ENCODE measurements at places on chromosomes 4 and X.
A peak's percentile ranks its signal among the peaks of the same experiment; 100 is the strongest.

DNA sequence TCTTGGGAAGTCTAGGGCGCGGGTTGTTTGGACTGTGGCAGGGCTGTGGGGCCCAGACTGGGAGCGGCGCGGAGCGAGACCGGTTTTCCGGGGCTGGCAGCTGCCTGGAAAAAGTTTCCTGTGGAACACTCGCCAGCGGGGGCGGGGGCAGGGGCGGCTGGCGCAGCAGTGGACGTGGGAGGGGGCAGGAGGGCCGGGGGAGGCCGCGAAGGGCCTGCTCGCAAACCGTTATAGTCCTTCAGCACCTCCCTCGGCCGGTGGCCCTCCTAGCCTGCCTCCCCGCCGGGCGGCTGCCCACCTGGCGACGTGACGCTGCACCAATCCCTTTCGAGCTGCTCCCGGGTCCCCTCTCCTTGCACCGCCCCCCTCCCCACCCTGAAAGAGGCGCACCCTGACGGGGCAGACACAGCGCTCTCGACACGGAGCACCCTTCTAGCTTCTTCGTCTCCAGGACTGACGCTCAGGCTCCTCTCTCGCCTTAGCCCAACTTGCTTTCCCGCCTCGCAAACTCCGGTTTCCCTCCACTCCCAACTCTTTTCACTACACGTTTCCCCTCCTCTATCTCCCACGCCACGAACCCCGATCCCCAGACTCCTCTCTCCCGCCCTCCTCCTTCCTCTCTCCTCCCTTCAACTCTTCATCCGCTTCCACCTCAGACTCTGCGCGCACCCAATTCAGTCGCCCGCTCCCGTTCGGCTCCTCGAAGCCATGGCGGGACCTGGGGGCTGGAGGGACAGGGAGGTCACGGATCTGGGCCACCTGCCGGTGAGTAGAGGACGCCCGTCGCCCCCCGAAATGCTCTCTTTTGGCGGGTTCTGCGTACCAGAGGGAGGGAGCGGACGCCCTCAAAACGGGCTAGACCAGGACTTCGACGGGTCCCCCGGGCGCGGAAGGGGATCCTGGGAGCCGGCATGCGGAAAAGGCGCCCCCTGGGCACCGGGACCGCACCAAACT lies at the start of gene NRK:
TSS of gene NRK (plus strand) at position 402 of the 954 bp plus-strand sequence. CDS start at position 709, 307 bp downstream.
- no peak for ATAC-seq

DNA sequence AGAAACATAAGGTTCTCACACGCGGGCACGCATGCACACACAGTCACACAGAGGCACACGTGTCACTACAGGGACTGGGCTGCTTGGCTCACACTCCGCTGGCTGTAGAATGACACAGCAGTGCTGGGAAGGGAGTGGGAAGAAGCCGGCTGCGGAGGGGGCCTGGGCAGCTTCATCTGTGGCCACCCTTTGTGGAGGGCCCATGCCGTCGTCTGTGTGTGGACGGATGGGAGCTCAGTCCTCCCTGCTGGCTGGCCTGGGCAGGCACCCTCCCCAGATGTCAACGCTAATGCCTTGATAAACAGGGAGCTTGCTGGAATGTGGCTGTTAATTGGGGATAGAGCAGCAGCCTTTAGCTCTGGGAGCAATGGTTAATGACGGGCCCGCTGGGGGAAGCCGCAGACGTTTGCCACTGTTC lies 621.1 kb downstream of the BCOR start:
- ATAC-seq: no peak

- ATAC-seq: no peak
Observed at GRCh38 chrX:78708816-78709215, 38.7 kb upstream of the LPAR4 start.

DNA sequence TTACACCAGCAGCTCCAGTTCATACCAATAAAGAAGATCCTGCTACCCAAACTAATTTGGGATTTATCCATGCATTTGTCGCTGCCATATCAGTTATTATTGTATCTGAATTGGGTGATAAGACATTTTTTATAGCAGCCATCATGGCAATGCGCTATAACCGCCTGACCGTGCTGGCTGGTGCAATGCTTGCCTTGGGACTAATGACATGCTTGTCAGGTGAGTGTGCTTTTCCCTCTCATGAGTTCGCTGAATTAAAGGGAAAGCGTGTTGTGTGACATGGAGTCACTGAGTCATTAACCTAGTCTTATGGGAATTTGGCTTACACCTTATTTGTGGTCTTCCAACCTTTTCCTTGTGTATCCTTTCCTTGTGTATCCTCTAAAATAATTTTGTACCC lies 15.9 kb downstream of the TMEM165 start:
- ATAC-seq: peak; percentile 62

- peak; percentile 99 for ATAC-seq
Observed at GRCh38 chrX:24054182-24055042, at the start of gene EIF2S3. Gene EIF2S3 (plus strand): TSS chrX:24054956. CDS start chrX:24054969, 13 bp downstream.

GRCh38 chrX:137550665-137551261 lies 15.2 kb upstream of the ZIC3 start:
- no peak for ATAC-seq

GRCh38 chrX:50157545-50158135 lies 43.2 kb downstream of the AKAP4 start:
- no peak for ATAC-seq

DNA sequence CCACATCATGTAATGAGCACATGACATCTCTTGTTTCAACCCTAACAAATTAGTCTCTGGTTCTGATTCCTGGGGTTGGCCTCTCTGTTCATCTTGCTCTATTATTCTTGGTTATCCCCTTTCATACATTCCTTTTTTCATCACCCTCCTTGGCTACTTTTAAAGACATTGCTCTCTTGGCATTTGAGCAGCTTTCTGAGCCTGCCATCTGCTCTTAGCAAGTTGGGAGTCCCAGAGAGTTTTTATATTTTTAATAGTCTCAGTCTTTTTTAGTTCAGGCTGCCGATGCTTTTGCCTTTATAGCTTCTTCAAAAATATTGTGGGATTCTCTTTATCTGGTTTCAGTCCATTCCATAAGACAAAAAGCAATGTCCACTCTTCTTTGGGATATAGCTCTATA lies 1270.9 kb downstream of the ADGRL3 start:
- no peak for ATAC-seq

- no peak for ATAC-seq
Observed at GRCh38 chr4:174259580-174259979, 23.9 kb downstream of the FBXO8 start.

DNA sequence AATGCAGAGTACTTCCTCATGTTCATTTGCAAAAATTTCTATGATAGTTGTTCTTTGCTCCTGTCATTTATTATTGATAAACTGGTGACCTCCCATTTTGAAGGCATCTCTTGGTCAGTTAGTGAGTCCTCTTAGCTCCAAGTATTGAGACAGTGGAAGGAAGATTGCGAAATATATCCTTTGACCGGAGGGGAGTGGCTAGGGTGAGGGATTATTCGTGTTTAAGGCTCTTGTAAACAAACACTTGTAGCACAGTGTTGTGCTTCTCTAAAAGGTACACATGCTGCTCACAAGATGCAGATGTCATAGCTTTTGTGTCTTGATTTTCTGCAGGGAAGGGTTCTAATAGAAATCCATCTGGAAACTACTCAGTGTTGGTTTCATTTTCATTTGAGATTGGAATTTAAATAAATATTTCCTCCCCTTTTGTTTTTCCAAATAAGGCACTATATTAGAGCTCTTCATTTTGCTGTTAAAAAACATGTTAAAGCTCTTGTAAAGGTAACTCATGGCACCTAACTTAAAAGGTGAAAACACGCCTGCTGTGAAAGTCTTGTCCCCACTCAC lies 21.8 kb downstream of the TXLNG start:
- peak; percentile 74 for ATAC-seq

- no peak for ATAC-seq
Observed at GRCh38 chr4:150261571-150261970, 183.3 kb downstream of the DCLK2 start.

DNA sequence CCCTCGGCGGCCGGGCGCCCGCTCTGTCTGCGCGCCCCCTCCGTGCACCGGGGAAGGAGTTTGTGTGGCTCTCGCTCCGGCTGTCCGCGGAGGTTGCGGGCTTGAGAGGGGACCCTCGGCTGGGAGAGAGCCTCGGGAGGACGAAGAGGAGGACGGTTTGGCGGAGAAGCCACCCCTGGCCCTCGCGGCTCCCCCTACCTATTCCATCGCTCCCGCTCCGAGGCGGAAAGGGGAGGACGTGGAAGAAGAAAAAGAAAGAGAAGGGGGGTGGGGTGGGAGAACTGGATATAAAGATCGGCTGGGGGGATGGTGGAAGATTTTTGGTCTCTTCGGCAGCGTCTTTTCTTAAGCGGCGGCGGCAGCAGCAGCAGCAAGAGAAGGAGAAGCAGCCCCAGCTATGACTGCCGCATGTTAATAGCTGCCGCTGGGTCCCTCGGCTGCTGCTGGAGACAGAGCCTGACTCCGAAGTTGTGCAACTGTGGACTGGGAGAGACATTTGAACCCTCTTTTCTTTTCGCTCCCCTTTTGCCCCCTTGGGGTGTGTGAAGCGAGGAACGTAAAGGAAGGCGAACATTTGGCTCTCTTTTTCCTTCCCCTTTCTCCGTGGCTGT lies 895 bp downstream of the ADGRL3 start:
- peak; percentile 34 for ATAC-seq

- ATAC-seq: peak; percentile 76
Observed at GRCh38 chr4:138952411-138952810, 63.2 kb upstream of the NOCT start.

GRCh38 chr4:8341691-8342090 lies 72.1 kb downstream of the HTRA3 start:
- ATAC-seq: no peak

- ATAC-seq: no peak
Observed at GRCh38 chrX:121405826-121406225, 358.4 kb downstream of the GLUD2 start.

DNA sequence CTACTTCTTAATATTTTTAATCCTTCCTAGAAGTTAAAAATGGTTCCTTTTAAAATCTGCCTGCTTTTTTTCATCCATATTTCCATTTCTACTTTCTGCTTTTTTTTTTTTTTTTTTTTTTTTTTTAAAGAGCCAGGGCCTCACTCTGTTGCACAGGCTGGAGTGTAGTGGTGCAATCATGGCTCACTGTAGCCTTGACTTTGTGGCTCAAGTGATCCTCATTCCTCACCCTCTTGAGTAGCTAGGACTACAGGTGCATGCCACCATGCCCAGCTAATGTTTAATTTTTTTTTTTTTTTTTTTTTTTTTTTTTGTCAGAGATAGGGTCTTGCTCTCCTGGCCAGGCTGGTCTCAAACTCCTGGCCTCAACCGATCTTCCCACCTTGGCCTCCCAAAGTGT lies 39.7 kb downstream of the MND1 start:
- ATAC-seq: no peak
